ENCODE measurements at places on chromosomes 7 and 10.

GRCh38 chr7:148919859-148920258 is 35.8 kb upstream of the EZH2 start:
- no peak for DNase-seq

DNA sequence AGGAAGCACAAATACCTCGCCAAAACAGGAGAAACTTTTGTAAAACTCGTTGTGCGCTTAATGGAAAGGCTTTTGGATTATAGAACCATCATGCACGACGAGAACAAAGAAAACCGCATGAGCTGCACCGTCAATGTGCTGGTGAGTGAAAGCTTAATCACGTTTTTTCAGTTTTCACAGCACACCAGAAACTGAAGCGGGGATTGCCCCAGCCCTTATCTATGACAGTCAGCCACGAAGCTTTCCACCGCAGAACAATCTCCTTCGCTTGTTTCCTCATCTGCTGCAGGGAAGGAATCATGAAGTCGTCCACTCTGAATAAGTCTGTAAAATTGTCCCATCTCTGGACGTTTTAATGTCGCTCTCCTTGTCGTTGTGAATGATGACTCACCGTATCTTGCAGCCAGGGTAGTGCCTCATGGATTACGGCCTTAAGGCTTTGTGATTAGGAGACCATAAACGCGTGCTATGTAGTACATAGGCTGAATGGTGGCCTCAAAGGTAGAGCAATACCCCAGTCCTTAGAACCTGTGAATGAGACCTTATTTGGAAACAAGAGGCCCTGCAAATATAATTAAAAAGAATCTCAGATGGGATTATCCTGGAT is 174.9 kb upstream of the NPS start:
- DNase-seq: no peak

GRCh38 chr7:29243910-29244655 is 49.5 kb downstream of the CHN2 start:
- DNase-seq: no peak

GRCh38 chr7:20283385-20283784 is 47.3 kb upstream of the ITGB8 start:
- DNase-seq: no peak

DNA sequence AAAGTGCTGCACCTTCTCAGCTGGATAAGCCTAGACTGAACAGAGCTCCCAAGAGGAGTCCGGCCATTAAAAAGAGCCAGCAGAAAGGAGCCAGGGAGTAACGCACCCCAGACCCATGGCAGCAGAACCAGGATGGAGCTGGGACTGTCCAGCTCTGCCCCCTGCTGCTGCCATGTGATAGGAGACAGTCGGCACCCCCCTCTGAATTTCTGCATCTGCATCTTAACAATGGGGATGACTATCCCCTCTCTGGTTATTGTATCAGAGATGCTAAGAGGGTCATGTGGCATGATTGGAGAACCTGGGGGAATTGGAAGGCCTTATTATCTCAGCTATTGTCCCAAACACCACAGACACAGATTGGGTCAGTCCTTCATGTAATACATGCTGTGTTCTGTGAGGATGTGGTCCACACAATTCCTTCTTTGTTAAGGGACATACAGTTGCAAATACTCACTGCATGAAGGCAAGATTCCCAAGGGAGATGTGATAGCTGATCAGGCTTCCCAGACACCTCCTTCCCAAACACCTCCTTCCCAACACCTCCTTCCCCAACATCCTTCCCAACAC is 29.3 kb downstream of the PLEKHS1 start:
- no peak for DNase-seq

DNA sequence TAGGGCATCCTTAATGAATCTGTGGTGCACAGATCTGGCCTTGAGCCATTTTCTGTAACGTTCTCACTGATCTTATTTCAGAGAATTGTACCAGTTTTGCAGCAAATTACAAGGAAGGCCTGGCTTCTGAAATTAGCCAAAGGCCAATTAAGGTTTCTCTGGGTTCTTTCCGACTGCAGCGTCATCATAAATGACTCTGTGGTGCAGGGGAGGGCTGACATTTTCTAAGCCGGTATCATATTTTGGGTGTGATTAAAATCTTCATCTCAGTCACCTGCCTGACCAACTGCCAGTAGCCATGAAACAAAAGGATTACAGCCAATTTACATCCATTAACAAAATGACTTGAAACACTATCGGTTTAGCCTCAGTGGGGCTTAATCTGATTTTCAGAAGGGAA is 363.7 kb downstream of the ADRA2A start:
- no peak for DNase-seq

DNA sequence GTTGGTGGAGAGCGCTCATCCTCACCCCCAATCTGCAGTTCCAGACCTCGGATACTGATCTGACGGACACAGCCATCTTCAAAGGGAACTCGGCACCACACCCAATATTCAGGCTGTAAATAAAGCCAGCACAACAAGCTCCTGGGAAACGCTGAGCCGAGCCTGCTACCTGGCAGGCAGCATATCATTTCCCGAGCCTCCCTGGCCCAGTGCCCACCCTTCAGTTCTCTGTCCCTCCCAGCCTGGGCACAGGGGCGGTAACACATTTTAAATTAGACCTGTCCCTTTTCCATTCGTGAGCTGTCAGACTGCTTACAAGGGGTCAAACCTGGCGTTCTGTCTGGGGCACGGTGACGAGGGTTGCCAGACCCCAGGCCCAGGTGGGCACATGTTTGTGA is 250.5 kb downstream of the ARHGAP12 start:
- no peak for DNase-seq

- no peak for DNase-seq
Measured at GRCh38 chr10:131398166-131398565, 86.6 kb upstream of the TCERG1L start.

GRCh38 chr7:90455163-90456030 is 14.0 kb upstream of the PTTG1IP2 start:
- no peak for DNase-seq

DNA sequence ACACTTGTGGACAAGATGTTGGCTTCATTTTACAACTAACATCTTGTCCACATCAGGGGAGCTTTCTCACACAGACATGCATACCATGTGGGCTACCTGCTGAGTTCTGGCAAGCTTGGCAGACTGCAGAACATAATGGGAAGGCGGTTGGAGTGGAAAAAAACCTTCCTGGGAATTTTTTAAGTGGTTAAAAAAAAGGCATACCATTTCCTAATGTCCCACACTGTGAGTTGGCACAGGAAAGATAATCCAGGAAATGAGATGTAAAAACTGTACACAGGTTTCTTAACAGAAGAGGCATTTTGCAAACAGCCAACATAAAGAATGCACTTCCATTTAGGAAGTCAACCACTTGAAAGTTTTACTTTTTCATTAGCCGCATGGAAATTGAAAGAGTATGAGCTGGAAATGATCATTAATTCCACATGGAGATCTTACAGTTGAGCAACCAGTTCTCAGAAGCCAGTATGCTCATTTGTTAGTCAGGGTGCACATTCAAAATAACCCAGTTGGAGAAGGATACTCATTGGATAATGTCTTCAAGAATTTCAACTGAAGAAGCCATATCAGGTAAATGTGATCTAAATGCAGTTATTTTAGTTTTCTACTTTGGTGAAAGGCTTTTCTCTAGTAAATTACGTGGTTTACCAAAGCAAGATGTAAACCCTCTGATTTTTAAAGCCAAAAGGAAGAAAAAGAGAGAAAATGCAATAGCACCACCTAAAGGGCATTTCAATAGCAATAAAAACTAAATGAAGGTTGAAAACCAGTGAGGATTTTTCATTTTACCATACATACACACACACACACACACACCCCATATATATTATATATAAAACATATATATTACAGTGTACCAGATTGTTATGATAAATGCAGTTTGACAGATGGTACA is 194.0 kb downstream of the TAX1BP1 start:
- peak; percentile 51 for DNase-seq

All from AG09319 (cell line).